Activated CD4-positive, alpha-beta T cell treated with anti-CD3 and anti-CD28 coated beads, Interleukin-2, amount 50 U/mL, for 24 hours (primary cell): ENCODE measurements at places on chromosomes 7 and 10.

GRCh38 chr10:73886085-73886529 is 11.8 kb upstream of the CAMK2G start:
- DNase-seq: peak; percentile 44

GRCh38 chr10:74859546-74859945 is 33.1 kb downstream of the KAT6B start:
- no peak for DNase-seq

DNA sequence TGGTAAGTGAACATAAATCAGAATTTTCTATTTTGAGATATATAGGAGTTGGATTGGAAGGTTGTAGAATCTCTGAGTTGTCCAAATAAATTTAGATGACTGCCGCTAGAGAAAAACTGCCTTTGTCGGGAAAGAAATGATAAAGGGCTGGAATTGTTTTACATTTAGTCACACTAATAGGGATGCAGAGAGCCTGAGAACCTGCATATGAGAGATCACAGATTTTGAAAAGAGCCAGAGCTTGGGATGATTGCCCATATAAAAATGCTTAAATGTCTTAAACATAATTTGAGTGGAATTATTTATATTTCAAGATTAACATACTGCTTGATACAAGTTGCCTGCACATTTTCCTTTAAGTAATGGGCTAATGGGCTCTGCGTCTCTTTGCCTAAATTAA is 660.5 kb downstream of the NRG3 start:
- no peak for DNase-seq

DNA sequence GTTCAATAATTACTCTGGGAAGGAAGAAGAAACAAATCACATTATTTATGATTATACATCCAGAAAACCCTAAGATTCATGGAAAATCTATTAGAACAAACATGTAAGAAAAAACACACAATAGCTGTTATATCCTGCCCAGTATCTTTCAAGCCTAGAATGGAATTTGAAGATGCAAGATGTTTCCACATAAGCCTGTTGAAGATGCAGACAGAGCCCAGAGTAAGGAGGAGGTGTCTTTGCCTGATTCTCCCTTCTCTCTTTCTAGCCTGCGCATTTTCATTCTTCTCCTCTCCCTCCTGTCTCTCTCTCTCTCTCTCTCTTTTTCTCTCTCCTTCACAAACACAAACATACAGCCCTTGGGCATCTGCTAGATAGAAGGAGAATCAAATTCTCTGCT is 170.1 kb upstream of the INHBA start:
- DNase-seq: no peak

GRCh38 chr7:65006094-65006992 is at the start of gene ERV3-1:
Gene ERV3-1, minus strand, starts transcription at chr7:65006687. Its CDS starts 13,661 bp downstream, at chr7:64993026.
- DNase-seq: peak; percentile 70

DNA sequence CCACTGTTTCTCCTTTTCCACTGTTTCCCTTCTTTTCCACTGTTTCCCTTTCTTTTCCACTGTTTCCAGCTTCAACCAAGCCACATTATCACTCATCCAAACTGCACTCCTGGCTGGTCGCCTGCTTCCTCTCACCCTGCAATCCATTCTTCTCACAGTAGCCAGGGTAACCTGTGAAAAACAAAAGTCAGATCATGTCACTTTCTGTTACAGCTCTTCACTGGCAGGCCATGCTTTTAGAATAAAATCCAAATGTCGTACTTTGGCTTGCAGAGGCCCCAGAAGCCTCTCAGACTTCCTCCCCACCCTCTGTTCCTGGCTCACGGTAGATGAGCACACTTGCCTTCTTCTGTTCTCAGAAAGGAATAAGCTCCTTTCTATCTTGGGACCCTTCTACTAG is 33.9 kb downstream of the STARD3NL start:
- no peak for DNase-seq

DNA sequence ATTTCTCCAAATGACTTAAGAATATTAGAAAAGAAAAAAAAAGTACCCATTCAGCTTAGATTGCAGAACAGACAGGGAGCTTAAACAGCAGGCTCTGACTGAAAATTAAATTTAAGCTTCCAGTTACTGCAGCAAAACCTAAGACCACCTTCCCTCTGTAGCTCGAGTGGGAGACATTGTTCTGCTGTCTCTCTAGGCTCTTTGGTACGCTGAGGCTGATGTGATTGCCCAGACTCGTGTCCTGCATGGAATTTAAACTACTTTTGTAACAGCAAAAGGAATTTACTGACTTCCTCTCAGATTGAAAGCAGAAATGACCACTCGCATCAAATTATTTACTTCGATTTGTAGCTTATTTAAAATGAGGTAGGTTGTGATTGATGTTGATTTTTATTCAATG is 124.6 kb downstream of the LRRTM3 start:
- no peak for DNase-seq

DNA sequence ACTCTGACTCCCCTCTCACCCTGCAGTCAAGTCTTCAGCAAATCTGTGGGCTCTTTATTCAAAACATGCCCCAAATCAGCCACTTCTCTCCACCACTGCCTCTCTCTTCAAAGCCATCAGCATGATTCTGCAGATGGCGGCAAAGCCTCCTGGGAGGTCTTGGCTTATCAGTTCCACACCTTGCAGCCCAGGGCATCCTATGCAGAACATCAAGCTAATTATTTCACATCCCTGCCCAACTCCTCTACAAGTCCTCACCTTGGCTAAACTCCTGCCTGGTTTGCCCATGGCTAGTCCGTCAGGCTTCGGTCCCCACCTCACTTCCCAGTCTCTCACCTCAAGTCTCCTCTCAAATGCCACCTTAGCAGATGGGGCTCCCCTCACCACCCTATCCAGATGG is 70.2 kb downstream of the PIP4K2A start:
- DNase-seq: no peak

DNA sequence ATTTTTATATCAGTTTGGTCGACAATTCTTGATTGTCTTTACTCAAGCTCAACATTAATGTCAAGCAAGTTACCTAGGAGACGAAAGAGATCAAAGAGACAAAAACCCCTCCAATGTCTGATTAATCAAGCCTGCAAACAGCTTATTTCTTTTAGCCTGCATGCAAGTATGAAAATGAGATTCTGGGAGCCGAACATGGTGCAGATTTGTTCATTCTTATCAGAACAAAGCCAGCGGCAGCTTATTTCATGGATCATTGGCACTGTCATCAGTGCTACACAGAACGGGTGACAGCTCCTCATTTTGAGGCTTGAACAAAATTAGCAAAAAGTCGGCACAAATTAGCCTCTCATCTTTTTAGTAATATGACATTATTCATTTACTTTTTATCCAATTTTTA is 26.5 kb downstream of the FAM204A start:
- no peak for DNase-seq

GRCh38 chr7:141911391-141911790 is 4.8 kb upstream of the OR9A4 start:
- DNase-seq: no peak

DNA sequence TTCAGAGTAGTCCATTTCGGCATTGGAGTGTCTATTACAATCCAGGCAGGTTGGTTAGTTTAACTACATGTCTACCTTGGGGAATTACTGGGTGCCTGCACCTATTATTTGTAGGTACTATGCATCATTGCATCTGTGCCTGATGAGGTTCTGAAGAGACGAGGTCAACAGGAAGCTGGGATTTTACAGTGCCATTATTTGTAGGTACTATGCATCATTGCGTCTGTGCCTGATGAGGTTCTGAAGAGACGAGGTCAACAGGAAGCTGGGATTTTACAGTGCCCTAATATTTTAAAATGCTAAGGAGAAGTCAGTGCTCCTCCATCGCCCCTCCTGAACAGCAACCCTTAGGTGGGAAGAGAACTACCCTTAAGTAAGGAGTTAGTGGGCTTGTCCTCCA is 41.7 kb downstream of the NPY start:
- no peak for DNase-seq

DNA sequence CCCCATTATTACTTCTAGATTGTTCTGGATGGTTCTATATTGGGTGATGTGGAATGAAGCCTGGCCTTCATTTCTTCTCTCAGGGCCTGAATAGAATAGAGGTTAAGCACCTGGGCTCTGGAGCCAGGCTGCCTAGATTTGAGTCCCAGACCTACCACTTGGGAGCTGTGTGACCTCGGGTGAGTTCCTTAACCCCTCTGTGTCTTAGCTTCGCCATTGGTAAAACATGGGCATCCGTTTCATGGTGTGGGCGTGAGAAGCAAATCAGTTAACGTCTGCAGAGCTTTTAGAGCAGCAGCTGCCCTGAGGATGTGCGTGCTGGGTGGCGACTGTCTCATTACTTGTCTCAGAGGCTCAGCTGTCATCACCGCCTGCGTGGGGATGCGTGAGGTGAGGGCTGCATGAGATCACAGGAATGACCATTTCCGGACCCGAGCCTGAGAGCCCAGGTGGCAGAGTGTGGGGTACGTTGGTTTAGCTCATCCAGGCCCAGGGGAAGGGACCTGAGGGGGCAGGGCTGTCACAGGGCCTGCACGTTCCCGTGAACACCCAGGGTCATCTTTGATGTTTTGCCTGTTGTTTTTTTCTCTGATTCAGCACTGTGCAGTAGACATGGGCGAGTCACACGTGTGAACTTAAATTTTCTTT is 9.7 kb downstream of the AGAP3 start:
- DNase-seq: no peak

DNA sequence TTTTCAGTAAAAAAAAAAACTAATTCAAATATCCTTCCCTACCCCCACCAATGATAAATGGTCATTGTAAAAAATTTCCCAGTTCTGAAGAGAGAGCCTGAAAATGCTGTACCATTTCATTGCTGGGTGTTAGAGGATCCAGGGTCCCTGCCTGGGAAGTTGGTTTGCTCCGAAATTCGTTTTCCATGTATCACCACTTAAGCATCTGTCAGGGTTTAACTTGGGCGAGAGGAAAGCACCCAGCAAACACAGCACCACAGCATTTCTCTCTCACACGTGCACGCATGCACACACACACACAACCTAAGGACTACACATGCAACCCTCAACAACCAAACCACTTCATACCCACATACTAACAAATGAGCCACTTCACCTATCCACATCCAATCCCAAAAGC is 42.1 kb upstream of the EMX2 start:
- DNase-seq: no peak

DNA sequence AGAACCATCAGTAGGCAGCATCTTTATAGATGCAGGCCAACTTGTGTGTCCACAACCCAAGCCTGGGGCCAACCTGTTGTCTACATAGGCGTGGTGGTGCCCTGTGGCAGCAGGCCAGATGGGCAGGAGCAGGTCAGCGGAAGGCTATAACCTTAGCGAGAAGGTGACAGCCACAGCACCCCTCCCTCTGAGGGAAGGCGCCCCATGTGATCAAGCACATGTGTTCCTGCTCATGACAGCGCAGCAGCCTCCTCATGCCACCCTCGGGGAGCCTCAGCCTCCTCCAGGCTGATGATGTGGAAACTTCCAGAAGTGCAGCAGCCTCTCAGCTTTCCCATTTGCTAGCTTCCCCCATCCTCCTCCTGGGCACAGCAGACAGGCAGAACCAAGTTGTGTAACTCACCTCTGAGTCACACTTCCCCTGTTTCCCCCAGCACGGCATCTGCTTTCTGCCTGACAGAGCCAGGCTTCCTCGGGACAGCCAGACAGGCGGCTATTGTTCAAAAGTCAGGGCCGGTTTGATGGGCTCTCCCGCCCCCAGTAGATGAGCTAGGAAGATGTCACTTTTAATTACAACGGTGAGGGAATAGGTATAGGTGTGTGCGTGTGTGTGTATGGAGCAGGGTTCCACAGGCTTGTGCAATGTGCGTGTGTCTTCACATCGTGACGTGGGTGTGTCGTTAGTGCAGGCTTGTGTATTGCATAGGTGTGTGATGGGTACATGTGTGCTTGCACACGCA is 312.0 kb upstream of the ZMIZ1 start:
- DNase-seq: peak; percentile 27

DNA sequence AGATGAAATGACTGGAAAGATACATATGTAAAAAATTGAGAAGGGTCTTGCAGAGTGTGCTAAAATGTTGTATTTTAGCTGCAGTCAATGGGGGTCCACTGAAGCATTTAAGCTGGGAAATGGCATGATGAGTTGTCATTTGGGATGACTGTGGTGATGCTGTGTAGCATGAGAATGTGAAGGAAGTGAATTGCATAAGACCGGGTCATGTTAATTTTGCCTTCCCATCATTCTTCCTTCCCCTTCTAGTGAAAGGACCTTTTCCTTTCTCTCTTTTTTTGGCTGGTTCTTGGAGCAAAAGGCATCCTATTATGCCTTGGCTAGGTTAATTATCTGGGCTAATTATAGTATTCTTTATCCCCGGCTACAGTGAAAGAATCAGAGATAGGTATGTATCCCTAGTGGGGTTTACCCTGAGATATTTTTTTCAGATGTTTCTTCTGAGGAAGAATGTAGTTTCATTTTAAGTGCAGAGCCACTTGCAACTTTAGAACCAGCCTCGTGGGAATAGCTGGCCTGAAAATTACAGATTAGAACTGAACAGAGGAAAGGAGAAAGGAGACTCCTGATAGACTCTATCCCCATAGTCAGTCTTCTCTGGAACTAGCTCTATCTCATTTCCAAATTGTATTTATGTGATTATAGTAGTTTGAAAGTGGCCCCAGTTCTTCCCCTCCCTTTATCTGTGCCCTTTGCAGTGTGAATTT is 93.6 kb downstream of the HGF start:
- no peak for DNase-seq

DNA sequence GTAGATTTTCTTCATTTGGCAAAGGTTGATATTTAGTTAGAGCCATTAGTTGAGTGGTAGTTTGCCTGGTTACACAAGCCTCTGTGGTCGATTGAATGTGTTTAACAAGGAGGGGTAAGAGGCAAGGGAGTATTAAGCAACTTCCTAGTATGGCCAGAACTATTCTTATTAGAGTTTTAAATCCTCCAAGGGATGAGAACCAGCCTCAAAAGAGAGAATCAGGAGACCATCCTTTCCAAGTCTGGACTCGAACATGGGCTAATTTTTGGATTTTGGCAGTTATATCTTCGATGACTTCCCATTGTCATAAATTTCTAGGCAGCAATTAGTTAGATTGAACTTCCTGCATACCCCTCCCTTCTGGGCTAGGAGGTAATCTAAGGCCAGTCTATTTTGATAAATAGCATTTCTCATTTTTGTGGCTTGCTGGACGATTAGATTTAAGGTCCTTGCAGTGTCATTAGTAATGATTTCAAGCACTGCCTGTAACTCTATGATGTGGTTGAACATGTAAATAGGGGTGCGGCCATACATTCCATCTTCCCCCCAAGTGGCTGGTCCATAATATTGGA is 219.5 kb upstream of the KCND2 start:
- DNase-seq: no peak

GRCh38 chr10:97003151-97003803 is 171.2 kb downstream of the LCOR start:
- no peak for DNase-seq

- DNase-seq: no peak
These were observed 112.2 kb upstream of the HGF start for GRCh38 chr7:81882086-81882485.

DNA sequence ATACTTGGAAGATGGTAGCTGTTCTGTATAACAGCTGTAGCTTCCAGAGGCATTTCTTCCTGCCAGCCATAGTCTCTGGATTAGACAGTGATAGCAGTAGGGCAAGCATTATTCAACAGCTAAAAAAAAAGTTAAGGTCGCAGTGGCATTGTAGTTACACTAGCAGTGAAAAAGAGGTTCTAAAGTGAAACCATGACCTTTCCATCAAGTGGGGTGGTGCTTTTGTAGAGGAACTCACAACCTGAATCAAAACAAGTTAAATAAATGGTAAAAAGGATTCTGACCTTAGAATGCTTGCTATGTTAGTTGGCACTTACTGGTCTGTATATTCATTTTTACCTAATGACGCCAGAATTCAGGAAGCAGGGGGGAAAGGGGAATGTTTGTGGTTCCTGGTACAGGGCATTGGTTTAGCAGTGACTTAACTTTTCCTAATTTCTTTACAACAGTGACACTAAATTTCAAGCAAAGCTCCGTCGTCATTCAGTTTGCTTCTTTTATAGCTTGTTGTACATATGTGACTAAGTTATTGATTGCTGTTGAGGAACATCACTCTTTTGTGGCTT is 55.0 kb downstream of the GBF1 start:
- DNase-seq: no peak
